NCI-H2029 treated with DMSO at 0.1 percent for 48 hours (cell line): ENCODE measurements at places on chromosomes 1 and 21.
A peak's percentile ranks its signal among the peaks of the same experiment; 100 is the strongest.

DNA sequence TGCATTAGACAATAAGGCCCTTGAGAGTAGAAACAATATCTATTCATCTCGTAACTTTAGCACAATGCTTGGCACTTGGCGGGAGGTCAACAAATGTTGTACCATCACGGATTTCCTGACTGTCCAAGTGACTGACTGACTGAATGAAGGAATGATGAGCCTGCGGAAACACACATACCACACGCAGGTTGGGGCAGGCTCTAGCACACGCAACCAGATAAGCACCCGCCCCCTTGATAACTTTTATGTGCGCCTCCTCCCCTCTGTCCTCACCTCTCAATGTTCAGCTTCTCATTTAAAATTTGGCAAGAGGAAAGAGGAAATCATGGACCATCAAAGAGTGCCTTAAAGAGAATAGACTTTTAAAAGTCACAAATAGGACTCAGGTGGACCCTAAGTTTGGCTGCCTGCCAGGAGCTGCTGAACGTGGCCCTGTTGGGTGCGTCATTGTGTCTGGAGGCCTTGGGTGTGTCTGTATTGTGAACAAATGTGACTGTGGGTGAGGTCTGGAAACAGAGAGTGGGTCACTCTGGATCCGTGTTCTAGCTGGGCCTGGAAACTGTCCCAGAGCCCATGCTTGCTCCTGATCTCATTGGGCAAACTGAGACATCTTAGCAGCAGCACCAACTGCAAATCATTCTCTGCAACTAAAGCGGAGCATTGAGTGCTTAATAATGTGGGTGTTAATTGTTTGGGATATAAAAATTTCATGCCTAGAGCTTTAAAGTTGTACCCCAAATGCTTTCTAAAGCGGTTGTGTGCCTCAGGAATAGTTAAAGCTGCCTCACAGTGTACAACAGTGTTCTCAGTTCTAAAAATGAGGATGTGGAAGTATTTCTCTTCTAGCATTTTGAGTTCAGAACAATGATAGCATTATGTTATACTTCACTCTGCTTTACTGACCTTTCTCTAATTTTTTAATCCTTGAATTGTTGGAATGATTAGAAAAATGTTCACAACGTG, 47.6 kb upstream of the ABCG1 start:
- DNase-seq: no peak

- DNase-seq: peak; percentile 14
Measured at GRCh38 chr1:24416666-24417391, 1.2 kb downstream of the NIPAL3 start.

- no peak for DNase-seq
Measured at GRCh38 chr1:46550751-46551231, 656 bp downstream of the KNCN start.

DNA sequence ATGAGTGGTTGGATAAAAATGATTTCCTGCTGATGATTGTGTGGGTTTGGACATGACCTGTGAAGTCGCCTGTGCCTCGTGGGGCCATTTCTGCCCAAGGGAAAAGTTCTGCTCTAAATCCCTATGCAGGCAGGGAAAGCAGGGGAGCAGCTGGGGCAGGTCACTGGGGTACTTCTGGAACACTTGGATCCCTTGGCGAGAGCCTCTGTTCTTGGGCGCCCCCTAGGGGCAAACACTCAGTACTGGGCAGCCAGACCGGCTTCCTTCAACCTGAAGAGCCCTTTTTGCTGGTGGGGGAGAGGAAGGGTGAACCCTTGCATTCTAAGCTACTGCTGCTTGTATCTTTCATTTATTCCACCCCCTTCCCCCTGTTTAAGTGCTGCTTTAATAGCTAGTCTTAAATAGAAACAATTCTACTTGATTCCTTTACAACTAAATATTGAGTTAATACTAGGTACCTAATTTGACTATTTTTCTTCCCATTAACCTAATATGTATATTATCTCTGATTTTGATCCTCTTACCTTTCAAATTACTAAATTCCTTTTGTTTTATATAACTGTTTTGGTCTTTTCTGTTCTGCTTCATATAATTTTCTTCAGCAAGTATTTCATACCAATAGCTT, 5.1 kb upstream of the CLEC20A start:
- no peak for DNase-seq

DNA sequence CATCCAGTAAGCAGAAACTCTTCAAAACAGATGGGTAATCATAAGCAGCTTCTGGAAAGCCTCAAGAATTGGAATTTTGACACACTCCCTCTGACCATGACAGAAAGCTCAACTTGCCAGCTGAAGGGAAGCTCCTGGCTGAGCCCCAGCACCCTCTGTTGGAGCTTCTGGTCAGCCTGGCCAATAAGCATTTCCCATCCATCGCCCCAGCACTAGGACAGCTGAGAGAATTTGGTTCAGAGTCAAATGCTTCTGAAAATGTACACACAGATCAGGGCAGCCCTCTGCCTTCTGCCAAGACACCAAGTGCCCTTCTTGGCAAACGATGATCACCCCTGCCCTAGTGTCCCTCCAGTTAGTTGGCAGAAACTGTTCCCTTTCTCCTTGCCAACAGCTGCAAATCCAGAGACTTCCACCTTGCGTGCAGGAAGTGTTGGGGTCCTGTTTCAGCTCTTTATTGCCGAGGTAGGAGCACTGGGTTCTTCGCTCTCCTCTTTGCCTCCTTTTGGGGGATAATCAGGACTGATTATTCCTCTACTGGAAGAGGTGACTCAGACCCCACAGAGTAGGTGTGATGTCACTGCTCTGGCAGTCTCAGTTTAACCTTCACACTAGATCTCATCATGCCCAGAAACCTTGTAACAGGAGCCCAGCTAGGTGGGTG, 11.9 kb downstream of the PIGV start:
- peak; percentile 66 for DNase-seq
